ENCODE measurements at places on chromosomes 7 and 10.
A peak's percentile ranks its signal among the peaks of the same experiment; 100 is the strongest.

DNA sequence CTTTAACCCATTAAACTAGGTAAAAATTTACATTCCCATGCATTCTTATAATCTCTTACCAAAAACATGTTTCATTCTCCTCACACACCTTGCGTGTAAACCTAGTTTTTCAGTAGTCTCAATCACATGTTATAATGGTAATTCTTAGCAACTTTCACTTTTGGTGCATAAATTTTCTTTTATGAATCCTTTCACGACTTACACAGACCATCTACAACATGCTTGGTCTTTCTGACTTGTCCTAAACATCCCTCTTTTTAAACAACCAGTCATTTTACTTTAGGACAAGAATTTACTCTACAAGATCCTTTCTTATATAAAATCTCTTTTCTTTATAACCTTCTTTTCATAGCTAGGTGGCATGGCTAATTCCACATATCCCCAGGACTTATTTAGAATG lies 25.8 kb downstream of the FBXL13 start:
- DNase-seq, result peak; percentile 32

- DNase-seq, result peak; percentile 40
Measured at GRCh38 chr7:32070406-32071360, at the start of gene PDE1C. PDE1C (minus strand) TSS chr7:32070407.

DNA sequence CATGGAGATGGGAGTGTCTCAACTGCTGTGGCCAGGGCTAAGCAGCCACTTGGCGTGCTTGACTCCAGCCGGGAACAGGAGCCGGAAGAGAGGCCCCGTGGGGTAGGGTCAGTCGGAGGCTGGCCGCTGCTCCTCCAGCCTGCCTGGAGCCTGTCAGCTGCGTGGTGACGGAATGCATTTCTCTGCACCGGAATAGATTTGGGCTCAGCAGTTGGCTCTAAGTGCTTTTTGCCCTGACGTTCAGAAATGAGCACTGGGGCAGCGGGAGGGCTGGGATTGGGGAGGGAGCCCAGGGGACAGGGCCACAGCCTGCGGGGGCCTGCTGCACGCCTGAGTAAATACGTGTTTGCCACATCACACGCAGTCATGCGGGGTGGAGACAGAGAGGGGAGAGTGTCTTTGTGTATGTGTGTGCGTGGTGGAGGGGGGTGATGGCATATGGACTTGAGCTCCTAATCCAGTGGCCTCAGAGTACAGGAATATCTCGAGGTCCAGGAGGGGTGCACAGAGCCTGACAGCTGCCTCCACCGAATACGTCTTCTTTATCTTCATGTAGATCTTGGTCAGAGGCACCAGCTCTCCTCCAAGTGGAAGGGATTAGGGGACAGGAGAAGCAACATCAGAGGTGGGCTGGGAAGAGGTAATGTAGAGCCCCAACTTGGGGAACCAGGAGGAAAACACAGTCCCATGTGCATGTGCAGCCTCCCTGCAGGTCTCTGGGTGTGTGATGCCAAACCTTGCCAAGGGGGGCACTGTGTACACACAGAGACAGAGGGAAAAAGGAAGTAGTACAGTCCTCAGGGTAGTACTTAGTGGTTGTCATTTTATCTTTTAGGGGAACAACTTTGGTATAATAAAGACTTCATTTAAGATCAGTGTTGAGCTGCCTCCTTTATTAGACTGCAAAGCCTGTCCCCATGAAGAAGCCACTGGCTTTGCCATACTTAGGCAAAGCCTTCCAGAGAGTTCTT lies 151.4 kb downstream of the CDH23 start:
- peak; percentile 81 for DNase-seq

- DNase-seq, result no peak
Measured at GRCh38 chr7:115040495-115040894, 118.6 kb downstream of the MDFIC start.

DNA sequence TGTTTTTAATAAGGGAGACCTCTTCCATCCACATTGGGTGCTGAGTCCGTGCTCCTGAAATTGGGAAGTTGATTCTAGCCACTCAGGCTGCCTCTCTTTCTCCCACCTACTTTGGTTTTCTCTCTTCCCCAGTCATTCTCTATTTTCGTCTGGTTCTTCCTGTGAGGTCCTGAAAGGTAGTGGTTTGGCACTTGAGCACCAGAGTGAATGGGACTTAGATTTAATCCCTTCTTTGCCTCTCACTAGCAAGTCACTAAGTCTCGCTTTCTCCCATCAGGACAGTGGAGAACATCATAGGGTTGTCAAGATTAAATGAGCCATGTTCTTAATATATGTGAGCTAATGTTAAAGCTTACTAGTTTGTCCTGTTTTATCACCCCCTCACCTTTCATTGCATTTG lies 4.0 kb upstream of the AASS start:
- DNase-seq, result no peak

GRCh38 chr10:109679478-109679877 lies 243.8 kb downstream of the XPNPEP1 start:
- no peak for DNase-seq

DNA sequence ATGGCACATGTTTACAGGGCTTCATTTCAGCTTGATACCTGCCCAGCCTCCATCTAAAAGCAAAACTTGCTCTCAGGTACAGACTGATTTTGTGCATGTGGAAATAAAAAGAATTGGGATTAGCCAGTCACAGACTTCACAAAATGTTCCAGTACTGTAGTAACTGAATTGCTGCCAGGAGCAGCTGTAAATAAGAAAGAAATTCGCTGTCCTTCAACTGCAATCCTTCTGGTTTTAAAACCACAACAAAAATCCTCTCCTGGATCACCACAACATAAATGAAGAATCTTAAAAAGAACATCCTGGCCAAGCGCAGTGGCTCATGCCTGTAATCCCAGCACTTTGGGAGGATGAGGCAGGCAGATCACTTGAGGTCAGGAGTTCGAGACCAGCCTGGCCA lies 3.9 kb upstream of the MIOS start:
- peak; percentile 68 for DNase-seq

Measured in astrocyte of the spinal cord (primary cell).